AML-193 (cell line): ENCODE measurements at places on chromosomes 1 and 21.

DNA sequence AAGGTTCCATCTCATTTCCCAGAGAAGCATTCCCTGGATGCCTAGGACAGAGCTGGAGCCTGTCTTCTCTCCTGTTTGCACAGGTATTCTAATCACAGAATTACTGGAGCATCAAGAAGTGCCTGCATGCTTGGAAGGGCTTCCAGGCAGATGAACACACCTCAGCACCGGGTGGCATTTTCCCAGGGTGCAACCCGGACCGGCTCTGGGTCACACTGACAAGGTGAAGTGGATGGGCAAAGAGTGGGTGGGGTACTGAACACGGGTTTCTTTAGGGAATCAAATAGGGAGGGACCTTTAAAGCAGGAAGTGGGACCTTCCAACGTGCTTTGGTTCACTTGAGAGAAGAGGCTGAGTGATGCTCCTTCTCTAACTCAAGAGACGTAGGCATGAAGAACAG is 7.1 kb upstream of the PEF1 start:
- no peak for DNase-seq

- DNase-seq, result peak; percentile 70
Measured at GRCh38 chr1:51648180-51649109, 31.6 kb downstream of the OSBPL9 start.

- DNase-seq, result no peak
Measured at GRCh38 chr1:44819196-44819607, 10.9 kb downstream of the BTBD19 start.

DNA sequence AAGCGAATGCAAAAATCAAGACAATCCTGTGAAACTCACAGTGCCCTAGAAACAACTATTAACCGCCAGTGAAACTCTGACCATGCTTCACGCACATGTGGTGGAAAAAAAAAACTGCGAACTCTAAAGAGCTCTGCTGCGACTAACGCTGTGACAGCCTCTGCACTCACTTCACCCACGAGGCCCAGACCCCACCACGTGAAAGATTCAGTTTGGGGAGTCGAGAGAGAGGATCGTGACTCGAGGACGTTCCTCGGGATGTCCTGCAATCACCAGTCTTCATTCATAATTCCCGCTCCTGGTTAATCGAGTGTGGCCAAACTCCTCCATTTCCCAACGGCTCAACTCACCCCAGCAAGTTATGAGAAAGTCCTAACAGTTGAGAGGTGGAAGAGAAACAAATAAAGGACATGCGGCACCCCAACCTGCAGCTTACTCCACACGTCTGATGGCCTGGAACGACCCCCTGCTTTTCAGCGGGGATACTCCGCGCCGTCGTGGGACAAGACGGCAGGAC is 1.1 kb downstream of the SERBP1 start:
- DNase-seq, result peak; percentile 10

DNA sequence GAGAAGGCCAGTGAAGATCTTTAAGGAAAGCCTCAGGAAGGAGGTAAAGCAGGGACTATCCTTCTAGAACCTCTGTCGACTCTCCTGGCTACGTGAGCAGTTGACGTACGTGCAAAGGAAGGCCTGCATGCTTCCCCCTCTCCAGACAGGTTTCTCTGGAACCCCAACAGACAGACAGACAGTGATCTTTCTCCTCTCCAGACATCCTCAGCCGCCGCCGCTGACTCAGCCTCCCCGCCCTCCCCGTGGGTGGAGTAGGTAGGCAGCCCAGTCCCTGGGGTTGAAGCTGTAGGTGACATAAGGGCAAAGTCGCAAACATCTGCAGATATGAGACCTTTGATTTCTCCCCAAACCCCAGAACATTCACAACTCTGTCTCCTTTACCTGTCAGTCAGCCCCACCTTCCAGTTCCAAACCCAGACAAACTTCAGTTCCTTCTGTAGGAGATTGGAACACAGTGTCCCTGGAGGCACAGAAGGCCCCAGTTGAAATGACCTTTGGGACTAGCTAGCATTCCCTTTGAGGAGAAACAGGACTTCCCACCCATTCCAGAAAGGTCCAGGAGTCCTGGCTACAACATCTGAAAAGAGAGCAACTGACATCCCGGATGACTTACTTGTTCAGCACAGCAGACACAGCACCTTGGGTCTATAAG is 146.0 kb upstream of the JUN start:
- no peak for DNase-seq

DNA sequence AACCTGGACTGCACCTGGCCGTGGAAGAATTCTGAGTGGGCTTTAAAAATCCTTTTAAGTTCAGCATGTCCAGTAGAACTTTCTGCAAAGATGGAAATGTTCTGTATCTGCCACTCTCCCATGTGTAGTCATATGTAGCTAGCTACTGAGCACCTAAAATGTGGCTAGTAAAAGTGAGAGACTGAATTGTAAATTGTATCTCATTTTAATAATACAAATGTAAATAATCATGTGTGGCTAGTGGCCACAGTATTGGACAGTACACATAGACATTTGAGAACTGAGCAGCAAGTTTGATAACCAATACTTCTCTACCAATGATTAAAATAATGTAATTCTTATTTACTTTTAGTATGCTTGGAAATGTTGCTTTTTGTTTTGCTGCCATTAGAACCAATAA is 57.3 kb downstream of the PHACTR4 start:
- DNase-seq, result no peak

DNA sequence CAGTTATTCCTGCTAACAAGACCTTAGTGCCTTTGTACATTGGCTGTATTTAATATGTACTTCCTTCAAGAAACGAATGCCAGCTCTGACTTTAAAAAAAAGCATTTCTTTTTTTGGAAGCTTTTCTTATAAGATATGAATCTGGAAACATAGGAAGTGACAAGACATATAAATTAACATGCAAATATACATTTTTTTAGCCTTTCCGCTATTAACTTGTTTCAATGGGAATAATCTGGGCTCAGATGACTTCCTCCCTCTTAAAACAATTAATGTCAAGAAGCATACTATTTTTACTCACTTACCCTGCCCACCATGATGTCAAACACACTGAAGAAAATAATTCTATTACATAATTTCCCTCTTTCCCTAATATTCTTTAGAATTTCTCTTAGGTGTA is 1.4 kb downstream of the DENND1B start:
- peak; percentile 18 for DNase-seq

- DNase-seq, result no peak
Measured at GRCh38 chr1:82153272-82153629, 352.5 kb downstream of the ADGRL2 start.

DNA sequence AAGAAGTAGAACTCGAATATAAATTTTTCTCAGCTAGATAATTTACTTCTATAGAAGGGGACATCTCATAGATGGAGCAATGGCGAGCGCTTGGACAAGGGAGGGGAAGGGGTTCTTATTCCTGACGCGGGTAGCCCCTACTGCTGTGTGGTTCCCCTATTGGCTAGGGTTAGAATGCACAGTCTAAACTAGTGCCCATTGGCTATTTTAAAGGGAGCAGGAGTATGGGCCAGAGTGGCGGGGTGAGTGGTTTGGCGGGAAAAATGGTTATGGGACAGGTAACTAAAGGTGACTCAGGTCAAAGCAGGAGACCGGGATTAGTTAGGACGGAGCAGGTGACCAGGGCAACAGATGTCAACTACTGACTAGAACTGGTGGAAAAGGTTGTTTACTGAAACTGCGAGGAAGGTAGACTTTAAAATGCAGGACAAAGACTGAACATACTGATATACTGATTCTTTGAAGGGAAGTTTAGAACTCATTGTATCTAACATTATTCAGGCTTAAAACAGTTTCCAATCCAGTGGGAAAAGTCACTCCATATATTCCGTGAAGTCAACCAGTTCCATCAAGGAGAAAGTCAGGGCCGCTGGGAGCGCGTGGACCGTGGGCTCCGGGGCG is 940 bp upstream of the ATAD3A start:
- DNase-seq, result peak; percentile 18

DNA sequence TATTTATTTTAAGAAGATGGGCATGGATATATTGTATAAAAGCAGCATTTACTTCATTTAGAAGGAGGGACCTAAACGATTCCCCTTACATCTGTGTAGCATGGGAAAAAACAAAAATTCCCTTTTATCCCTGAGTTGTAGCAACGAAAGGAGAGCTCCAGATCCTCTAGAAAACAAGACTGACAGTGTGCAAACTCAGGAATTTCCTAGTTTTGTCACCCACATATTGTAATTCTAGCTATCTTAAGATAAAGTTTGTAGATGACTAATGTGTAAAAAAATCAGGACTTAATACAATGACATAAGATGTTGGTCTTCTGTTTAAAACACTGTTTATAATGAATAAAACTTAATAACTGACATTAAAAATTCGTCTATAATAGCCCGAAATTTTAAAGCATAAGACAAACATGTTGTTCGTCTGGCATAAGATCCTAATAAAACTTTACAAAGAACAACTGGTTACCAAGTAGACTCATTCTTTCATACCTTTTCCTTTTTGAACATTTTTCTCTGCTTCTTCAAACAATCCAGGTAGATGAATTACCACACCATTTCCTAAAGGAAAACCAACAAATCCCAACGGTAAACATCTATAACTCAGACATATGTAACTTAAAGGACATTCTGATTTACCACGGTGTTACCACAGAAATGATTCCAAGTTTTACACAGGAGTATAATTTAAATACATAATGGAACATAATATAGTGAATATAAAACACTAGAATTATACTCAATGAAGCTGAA is 15.2 kb downstream of the ADSS2 start:
- DNase-seq, result no peak

DNA sequence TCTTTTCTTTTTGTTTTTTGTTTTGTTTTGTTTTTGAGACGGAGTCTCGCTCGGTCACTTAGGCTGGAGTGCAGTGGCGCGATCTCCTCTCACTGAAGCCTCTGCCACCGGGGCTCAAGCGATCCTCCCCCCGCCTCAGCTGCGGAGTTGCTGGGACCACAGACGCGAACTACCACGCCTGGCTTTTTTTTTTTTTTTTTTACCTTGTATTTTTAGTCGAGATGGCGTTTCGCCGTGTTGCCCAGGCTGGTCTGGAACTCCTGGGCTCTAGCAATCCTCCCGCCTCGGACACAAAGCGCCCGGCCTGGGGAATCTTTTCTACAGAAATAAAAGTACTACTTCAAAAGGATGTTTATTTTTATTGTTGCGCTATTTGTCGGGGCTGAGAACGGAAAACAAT is 1.1 kb upstream of the SETDB1 start:
- no peak for DNase-seq

GRCh38 chr1:176285996-176286395 is 78.9 kb upstream of the COP1 start:
- DNase-seq, result no peak
